CD14-positive monocyte (primary cell): ENCODE measurements at places on chromosomes 1 and 21.

- DNase-seq = peak; percentile 79
These were observed 1.7 kb downstream of the RAB7B start for GRCh38 chr1:206001476-206001888.

DNA sequence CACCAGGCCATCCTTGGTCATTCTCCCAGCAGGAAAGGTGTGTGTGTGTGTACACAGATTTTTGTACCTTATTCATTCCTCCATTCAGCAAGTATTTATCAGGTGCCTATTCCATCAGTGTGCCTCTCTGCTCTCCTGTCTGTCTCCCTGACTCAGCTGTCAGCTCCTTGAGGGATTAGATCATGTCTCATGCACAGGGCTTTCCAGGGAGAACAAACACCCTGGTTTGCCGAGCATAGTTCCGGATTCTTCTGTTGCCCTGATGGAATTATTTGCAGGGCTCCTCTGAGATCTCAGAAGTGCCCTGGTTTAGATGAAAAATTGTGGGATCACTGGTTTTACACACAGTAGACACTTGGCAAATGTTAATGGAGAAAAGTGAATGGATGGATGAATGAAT is 8.1 kb upstream of the SDHB start:
- DNase-seq = no peak

DNA sequence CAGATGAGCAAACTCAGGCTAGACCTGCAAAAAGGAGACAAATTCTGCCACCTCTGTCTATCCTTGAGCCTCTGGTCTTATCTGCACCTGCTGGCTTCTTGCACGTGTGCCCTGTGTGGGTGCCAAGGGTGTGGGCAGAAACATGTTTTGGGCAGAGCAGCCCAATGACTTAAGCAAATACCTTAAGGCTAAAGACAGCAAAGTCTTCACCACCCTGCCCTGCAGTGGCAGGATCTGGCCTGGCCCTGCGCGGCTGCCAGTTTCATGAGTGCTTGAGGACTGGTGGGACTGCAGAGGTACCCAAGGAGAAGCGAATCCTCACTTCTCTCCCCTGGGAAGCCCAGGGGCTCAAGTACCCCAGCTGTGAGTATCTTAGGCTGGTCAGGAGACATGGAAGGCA is 3.8 kb upstream of the SLC26A9 start:
- no peak for DNase-seq

GRCh38 chr1:185409345-185409744 is 92.3 kb upstream of the IVNS1ABP start:
- DNase-seq = no peak

DNA sequence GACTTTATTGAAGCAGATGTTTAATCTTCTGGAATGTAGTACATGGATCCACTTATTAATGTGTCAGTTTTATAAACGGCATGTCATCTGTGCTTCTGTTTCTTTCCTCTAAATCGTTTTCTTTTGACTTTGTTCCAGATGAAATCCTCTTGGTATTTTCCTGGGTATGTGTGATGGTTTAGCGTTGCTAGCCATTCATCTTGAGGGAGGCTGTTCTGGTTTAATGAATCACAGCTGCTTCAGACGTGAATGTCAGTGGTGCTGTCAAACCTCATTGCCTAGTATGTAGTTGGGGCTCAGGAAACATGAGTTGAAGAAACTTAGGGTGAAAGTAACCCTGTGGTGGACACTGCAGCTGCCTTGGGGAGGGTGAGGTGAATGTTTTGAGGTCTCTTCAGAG is 33.2 kb downstream of the KCNK1 start:
- DNase-seq = no peak

GRCh38 chr1:27403065-27403726 is 10.8 kb downstream of the GPR3 start:
- DNase-seq = peak; percentile 25

DNA sequence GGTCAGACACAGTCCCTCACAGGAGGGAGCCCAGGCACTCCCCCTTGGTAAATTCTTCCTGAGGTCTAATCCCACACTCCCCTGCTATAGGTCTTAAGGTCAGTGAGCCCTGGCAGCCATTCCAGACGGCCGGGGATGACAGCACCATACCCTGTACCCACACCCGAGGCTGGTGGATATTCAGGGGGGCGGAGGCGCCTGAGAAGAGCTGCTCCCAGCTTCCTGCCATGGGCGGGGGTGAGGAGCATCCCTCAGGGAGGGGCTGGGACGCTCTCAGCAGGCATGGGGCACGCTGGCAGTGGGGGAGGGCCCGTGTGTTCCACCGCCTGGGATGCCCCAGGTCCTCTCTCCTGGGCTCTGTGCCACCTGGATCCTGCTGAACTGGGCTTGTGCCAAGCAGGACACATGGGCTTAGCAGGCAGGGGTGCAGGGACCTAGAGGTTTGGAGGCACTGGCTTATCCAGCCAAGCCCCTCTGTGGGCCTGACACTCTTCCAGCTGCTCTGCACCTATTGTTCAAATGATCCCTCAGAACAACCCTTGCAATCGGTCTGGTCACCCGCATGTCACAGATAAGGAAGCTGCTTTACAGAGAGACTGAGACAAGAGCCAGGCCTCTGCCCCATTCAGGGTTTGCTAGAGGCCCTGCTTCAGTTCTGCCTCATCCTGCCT is 5.7 kb upstream of the ADGRB2 start:
- no peak for DNase-seq

DNA sequence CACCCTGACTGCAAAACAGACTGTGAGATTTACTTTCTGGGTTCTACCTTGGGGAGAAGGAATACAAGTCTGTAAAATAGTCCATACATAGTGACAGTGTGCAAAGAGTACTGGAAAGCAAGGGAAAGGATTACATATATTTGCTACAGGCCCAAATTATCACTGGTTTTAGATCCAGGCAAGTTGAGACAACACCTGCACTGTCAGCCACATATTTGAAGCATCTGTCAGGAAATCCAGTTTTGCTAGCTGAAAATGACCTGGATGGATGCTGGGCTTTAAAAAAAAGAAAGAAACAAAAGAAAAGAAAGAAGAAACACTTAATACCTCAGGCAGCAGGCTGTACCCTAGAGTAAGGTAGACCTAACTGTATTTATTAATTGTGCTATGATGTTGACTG is 23.9 kb upstream of the SPRR2G start:
- DNase-seq = no peak
